ENCODE measurements at places on chromosomes 6 and 20.

DNA sequence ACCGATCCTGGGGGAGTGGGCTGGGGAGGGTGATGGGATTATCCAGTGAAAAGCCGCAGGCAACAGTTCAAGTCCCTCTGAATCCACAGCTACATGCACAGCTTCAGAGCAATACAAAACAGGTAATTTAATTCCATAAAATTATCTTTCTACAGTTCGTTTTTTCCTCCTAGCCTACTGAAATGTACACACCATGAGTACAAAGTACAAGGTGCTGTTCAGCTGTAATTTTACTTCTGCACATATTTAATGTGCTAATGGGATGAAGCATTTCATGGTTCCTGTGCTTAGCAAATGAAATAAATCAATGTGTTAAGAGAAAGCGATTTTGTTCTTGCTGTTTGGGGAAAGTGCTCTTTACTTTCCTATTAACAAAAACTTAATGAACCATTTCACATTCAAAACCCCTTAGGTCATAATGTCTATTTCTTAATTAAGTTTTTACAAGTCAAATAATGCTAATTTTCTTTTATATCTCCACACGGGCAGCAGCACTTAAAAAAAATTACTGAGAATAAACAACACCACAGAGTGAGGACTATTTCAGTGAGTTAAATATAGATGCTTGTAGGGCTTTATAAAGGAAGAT is 71.8 kb downstream of the INSM1 start:
- DNase-seq = no peak

DNA sequence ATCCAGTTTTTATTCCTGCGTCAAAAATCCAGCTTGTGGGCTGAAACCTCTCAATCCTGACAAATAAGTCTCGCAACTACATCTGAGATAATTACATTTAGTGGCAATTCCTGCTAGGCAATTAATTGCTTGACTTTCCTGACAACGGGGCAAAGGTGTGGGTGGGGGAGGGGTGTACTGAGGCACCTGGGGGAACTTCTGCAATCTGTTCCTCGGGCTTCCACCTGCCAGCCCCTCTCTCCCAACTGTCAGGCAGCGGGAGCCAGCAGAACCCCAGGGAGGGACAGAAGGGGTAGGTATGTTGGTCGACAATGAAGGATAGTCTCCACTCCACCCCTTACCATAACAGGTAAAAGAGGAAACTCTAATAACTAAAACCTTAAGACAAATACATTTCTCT is 6.8 kb downstream of the C6orf52 start:
- no peak for DNase-seq

DNA sequence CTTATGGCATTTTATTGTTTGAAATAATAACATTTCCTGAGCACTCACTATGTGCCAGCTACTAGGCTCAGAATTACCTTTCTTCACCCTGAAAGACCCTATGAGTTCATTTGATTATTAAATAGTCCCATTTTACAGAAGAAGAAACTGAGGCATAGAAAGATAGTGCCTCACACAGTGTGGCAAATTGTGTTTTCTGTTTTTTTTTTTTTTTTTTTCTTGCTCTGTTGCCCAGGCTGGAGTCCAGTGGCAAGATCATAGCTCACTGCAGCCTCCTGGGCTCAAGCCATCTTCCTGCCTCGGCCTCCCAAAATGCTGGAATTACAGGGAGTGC is 59.7 kb upstream of the PTPN1 start:
- DNase-seq = no peak

DNA sequence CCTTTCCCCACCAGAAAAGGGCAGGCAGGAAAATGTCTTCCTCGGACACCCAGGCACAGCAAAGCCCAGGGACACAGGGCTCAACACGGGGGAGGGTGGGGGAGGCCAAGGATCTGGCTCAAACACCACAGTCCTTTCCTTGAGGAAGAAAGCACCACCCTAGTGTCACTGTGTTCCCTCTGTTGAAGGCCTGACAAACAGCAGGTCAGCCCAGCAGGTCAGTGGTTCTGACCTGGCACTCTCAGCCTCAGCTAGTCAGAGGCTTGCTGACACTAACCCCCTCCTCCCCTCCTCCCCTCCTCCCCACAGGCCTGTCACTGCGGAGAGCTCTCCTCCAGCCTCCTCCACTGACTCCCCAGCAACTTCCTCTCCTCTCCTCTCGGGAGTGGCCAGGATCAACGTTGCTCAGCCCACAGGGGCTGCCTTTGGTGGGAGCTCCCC is 239.6 kb downstream of the LRFN2 start:
- DNase-seq = no peak

- peak; percentile 48 for DNase-seq
Measured at GRCh38 chr6:27251606-27252251, 4.2 kb downstream of the PRSS16 start.

Measured in Right ventricle myocardium superior (tissue), 1 donor.